ENCODE measurements at places on chromosomes 6 and 20.

DNA sequence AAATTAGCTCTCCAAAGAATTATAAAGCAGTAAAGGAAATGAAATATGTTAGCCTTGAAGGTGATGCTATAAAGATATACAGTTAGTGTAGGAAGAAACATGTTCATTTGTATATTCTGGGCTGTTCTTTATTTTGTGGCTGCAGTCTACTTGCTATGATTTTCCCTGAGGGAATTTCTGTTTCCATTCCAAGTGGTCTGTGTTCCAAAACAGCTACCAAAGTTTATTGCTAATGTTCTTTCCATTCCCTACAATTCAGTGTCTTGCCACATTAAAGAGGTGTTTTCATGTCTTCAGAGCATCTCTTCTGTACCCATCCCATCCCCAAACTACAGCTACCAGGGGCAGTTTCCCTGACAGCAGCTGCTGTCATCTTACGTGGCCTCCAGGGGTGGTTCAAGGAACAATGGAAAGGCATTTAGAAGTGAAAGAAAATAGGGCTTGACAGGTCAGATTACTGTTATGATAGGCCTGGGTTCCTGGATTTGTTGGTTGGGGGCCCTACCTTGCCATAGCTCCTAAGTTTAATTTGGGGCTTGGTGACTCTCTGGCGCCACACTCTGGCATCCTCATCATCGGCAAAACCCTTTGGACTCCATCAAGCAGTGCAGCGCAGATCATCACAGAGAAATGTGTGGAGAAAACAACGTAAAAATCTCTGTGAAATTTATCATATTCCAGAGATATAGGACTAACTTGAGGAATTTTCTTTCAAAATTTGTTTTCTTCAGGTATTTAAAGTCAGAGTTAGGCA, 33.8 kb upstream of the AIG1 start:
- no peak for DNase-seq

- DNase-seq: no peak
These were observed 103.8 kb upstream of the PLCB4 start for GRCh38 chr20:8964959-8965562.

DNA sequence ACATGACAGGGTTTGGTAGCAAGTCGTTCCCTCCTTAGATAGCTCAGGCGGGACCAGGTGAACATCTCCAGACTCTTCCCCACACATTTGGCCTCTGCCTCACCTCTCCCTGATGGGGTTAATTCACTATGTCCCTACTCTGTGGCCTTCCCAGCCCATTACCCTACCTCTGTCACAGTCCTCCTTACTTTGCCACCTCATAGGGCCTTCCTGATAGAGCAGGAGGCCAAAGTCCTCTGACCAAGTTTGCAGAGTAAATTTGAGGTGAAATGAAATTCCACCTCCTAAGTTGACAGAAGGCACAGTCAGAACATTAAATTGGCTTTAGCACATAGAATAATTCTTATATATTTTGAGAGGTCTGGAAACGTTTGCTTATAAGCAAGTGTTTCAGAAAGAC, 53.1 kb upstream of the ARMC2 start:
- no peak for DNase-seq

DNA sequence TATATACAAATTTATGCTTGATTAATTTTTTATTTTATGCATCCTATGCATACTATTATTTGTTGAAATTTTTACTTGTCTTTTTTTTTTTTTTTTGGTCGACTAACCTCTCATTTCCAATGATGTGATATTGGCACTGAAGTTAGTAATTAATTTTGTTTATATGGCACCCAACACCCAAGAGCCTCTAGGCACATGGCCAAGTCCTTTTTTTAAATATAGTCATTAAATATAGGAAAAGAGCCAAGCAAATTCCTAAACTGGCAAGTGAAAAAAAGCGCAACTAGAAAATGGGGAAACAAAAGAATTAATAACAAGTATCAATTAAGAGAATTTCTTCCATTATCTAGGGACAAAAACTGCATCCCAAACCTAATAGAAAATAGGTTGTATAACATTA, 85.5 kb upstream of the HS3ST5 start:
- no peak for DNase-seq

GRCh38 chr20:32440069-32440757, 82.1 kb downstream of the ASXL1 start:
- DNase-seq: no peak

GRCh38 chr6:7424967-7425807, 35.6 kb downstream of the RIOK1 start:
- peak; percentile 22 for DNase-seq

GRCh38 chr20:57408131-57408530, 16.9 kb downstream of the RBM38 start:
- no peak for DNase-seq

DNA sequence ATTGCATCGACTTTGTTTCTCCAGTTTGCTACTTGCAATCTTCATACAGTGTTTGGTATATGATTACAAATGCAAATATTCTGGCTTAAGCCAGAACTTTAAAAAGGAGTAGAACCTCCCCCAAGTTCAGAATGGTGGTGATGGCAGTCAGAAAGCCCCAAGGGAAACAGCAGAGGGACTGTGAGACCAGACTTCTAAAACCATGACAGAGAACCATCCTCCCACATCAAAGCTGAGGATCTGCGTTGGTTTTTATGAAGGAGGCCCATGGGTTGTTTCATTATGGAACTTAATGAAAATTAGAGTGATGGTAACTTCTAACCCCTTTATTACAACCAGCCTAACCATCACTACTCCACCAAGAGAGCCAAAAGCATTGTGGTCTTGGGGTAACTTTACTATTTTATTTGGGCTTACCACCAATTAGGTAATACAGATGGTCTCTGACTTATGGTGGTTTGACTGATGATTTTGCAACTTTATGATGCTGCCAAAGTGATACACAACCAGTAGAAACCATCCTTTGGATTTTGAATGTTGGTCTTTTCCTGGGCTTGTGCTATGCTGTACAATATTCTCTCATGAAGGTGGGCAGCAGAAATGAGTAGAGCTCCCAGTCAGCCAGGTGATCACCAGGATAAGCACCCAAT, 10.9 kb upstream of the MRS2 start:
- no peak for DNase-seq

DNA sequence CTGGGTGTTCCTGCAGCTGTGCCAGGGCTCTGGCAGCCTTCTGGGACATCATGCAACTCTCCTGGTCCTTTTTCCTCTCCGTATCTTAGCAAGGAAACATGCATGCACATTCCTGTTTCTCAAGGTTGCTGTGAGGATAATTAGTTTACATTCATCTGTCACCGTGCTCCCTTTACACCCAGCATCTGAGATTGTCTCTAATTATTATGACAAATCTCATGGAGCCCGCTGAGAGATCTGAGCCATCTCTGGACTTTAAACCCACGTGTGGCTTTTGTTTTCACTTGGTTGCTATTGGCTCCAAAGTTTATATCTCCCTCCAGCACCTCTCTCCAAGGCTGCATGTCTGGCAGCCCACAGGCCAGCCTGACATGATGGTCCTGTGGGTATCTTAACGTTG, 167.6 kb downstream of the UNC5CL start:
- no peak for DNase-seq

GRCh38 chr6:156449128-156449527, 328.1 kb upstream of the ARID1B start:
- no peak for DNase-seq

- no peak for DNase-seq
These were observed 17.6 kb downstream of the PLAGL2 start for GRCh38 chr20:32189691-32190615.

- DNase-seq: no peak
These were observed 78.5 kb upstream of the ASF1A start for GRCh38 chr6:118815495-118815894.

DNA sequence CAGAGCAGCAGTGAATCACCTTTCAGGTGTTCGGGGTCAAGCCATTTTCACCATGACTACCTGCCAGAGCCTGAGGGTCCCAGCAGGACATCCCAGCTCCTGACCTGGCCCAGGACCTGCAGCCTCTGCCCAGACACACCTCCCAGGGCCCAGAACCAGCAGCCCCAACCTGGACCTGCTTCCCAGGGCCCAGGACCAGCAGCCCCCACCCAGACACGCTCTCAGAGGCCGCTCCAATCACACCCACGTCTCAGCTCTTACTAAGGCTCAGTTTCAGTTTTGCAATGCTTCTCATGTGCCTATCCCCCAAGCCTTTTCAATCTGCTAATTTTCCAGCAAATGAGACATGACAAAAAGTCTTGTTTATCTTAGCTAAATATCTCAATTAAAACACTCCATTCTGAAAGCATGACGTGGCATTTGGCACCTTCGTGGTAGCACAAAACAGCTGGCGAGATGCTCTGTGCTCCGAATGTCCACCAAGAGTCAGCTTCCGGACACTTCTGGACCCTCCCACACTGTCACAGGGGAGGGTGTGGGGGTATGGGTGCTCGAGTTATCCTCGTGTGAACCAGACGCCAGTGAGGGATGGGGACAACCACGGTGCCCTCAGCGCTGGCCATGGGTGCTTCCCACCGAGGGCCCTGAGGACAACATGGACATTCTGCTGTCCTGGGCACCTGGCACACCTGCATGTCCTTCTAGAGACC, 253.2 kb downstream of the DLL1 start:
- DNase-seq: no peak

- DNase-seq: no peak
These were observed 191.5 kb upstream of the RAB32 start for GRCh38 chr6:146352163-146352562.

- DNase-seq: no peak
These were observed 113.1 kb downstream of the SULF2 start for GRCh38 chr20:47672166-47672565.

- no peak for DNase-seq
These were observed 65.4 kb downstream of the FILIP1 start for GRCh38 chr6:75428204-75428603.

GRCh38 chr6:141653590-141653989, 479.1 kb upstream of the GJE1 start:
- no peak for DNase-seq

DNA sequence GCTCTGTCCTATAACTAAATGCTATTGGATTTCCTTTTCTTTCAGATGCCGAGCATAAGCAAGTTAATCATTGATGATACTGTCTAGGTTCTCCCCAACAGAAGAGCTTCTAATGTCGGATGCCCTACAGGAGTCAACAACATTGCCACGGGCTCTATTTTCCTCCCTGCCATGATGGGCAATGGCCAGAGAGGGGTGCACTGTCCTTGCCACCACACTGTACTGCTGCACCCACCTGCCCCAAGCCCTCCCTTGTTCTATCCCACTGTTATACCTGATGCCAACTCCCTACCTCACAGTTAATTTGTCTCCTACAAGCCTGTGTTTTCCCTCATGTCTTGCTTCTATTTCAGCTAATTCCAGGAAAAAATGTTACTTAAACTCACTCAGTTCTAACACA, 773.6 kb upstream of the CHD6 start:
- no peak for DNase-seq

- no peak for DNase-seq
These were observed 367.2 kb downstream of the HTR1B start for GRCh38 chr6:77095936-77096627.

GRCh38 chr6:104548297-104548696, 311.4 kb downstream of the HACE1 start:
- no peak for DNase-seq

DNA sequence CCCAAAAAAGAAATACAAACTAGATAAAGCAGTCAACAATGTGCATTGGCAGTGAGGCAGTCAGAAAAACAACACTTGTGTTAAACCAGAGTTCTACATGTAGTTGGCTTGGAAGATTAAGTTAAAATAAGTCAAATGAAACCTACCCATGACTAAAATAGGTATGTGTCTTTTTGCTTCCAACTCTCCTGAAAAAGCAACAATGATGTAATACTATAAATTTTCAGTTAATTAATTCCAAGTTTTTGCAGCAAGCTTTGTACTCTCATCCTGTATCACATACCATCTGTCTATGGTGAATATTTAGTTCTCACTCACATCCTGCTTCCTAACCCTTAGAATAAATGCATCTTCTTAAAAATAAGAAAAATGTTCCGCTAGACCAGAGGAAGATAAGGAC, 261.5 kb downstream of the KIF16B start:
- no peak for DNase-seq

GRCh38 chr6:44284121-44284520, 13.9 kb downstream of the TMEM151B start:
- no peak for DNase-seq

DNA sequence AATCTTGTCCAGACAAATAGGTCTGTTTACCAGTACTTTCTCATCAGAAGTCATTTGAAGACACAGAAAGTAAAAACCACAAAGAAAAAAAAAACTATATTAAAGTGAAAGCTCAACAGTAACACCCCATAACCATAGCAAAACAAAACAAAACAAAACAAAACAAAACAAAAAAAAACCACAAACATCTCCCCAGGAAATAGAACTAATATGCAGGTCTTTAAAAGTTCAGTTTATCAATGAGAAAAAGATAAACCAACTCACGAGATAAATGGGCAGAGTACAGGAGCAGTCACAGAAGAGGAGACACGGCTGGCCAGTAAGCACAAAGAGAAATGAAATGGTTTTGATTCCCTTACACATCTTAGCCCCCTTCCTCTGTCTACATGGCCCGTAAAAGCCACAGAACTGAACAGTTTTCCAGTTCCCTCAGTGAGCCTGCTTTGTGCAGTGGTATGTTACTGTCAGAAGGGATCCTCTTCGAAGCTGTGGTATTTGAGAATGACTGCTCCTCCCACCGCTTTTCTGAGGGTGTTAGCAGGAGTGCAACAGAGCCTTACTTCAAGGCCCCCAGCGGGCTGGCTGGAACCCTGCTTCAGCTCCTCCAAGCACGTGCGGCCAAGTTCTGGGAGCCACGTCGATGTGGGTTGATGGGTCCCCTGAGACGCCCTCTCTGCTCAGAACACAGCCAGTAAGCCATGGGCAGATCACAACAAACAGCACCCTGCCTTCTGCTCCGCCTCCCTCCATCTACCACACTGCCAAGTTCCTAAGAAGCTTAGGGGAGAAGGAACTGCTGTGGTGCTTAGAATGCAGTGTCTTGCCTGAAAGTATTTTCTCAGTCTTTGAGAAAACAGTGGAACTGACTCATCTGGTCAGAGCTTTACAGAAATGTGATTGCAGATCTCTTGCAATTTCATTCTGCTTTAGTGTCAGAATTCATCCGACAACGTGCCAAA, 14.0 kb downstream of the UST start:
- no peak for DNase-seq

GRCh38 chr6:149474108-149474935, 10.5 kb downstream of the ZC3H12D start:
- no peak for DNase-seq

DNA sequence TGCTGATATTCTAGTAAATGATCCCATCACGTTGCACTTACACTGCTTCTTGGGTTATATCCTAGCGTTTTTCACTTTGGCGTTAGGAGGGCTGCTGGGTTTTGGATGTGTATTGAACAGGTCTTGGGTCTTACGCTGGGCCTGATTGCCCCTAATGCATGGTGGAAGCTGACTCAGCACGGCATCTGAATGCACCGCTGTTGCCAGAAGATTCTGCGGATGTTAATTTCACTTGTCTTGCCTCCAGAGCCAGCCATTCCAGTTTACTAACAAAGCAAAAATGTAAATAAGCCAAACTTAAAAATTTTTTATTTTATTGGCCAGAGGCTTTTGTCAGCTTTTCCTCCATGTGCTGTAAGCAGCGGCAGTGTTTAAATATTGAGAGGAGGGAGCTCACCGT, 233.5 kb downstream of the TMEM242 start:
- no peak for DNase-seq

GRCh38 chr20:41818991-41819390, 200.8 kb upstream of the CHD6 start:
- no peak for DNase-seq
